Naive thymus-derived CD8-positive, alpha-beta T cell (primary cell): ENCODE measurements at places on chromosomes 6 and 20.

GRCh38 chr6:20115246-20115980, 96.9 kb downstream of the MBOAT1 start:
- no peak for DNase-seq

DNA sequence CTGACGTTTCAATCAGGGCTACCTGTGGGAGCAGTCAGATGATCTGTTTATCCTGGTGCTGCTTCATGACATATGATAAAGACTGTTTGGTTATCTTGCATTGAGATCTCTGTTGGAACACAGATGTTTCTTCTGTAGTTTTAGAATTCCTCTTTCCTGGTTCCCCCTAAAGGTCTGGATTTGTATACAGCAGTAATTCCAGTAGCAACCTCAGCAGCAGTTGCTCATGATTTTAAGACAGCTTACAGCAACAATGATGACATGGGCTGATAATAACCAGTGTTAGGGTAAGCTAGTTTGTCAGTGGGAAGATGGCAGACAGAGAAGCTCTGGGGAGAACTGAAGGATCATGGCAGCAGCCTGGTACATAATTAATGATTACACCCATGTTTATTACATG, 439.4 kb downstream of the PHF3 start:
- DNase-seq = no peak

- DNase-seq = no peak
Observed at GRCh38 chr6:23989885-23990533, 136.0 kb upstream of the NRSN1 start.

GRCh38 chr20:10696650-10697049, 22.9 kb upstream of the JAG1 start:
- DNase-seq = no peak

DNA sequence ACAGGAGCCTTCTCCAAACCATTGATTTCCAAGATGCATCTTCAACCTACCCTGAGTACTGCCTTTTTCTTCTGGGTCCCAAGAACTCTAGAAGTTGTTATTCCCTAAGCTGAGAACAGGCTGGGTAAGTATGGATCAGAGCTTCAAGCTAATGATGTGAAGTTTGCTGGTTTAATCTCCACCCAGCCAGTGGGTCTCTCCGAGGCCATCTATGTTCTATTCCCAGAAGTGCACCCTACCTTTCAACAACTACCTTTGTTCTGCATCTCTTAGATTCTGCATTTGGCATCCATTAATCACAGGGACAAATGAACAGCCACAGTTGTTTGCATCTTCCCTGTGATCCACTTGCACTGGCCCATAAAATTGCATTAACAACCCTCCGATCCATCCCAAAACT, 246.2 kb downstream of the HIVEP2 start:
- no peak for DNase-seq

GRCh38 chr6:39295611-39296011, 18.6 kb downstream of the KCNK17 start:
- no peak for DNase-seq

DNA sequence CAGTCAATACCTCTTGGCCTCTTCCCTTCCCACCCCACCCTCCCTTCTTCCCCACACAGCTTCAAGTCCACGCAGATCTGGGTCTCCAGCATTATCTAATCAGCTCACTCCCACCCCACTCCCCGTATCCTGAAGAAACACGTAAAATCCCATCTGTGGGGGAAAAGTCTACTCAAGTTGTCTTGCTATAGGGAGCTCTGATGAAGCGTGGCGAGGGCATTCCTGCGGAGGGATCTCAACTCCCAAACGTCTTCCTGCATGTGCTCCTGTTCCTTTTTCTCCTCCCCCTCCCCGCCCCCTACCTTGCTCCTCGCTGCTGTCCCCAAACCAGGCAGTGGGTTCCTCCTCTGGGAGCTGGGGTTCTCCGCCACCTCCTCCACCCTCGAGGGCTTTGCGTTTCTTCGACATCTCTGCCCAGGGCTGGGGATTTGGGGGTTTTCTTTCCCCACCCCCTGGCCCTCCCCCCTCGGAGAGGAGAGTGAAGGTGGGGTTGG, 181.8 kb downstream of the TBXT start:
- no peak for DNase-seq

- DNase-seq = no peak
Observed at GRCh38 chr6:17673543-17674254, 33.0 kb downstream of the NUP153 start.

GRCh38 chr6:45592991-45593390, 215.3 kb upstream of the SUPT3H start:
- no peak for DNase-seq
